ENCODE measurements at places on chromosomes 1 and 21.

- DNase-seq, result no peak
Observed at GRCh38 chr1:93722081-93723031, 40.7 kb upstream of the BCAR3 start.

GRCh38 chr1:217469983-217470382 lies 160.9 kb downstream of the GPATCH2 start:
- no peak for DNase-seq

- no peak for DNase-seq
Observed at GRCh38 chr1:25360596-25361581, 22.8 kb downstream of the TMEM50A start.

GRCh38 chr1:238955934-238956333 lies 430.4 kb upstream of the CHRM3 start:
- DNase-seq, result no peak

DNA sequence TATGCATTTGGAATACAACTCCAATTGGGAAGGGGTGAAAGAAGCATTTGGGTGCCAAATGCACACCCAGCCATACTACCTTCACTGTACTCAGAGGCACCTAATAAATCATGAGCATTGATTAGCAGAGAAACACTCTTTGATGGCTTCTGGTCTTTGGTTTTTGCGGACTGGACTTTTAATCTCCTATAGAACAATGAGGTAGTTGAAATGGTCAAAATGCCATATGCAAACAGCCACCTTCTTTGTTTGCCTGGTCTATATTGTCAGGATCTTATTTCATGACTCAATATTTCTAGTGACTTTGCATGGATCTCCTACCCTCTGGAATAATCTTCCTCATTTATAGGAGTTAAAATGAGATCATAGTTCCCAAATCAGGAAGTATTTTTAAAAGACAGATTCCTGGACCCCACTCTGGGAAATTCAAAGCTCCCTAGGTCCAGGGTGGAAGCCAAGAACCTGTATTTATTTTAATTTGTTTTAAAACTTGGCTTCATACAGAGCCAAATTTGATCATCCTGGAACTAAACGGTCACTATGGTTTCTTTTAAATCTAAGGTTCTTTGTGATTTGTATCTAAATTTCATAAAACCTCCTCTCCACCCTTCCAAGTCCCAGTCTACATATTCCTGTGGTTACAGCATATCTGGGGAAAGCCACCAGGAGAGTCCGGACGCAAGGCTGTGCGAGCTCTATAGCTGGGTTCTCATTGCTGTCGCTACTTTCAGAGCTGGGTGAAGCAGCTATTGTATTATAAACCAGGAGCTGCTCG lies 8.7 kb downstream of the FAM3B start:
- DNase-seq, result no peak

- DNase-seq, result no peak
Observed at GRCh38 chr1:200346700-200347099, 63.1 kb downstream of the ZNF281 start.

GRCh38 chr1:103859721-103860120 lies 110.0 kb downstream of the AMY1C start:
- no peak for DNase-seq

Data from esophagus squamous epithelium (tissue), 5 donors.